ENCODE measurements at places on chromosomes 16 and 17.

- no peak for DNase-seq
Observed at GRCh38 chr16:24145927-24146326, 110.2 kb upstream of the CACNG3 start.

DNA sequence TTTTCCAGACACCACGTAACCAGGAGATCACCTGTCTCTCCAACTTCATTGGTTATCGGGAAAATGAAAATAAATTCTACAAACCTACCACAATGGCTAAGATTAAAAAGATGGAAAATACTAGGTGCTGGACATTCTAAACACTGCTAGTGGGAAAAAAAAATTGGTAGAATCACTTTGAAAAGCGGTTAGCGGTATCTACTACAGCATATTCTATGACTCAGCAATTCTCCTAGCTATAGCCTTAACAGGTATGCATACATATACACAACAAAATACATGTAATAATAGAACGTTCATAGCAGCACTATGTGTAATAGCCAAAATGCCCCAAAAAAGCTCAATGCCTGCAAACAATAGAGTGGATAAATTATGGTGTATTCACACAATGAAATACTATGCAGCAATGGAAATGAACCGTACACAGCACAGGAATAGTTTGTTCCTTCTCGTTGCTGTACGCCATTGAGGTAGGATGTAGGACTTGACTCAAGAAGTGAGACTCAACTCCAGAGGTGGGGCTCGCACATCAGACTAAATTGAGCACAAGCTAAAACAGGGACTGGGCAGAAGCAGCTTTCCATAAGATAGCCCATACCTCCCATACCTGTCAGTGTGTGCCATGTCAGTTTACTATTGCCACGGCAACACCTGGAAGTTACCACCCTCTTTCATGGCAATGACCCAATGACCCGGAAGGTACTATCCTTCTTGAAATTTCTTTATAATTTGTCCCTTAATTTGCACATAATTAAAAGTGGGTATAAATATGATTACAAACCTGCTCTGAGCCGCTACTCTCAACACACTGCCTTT is 44.8 kb downstream of the RNF157 start:
- DNase-seq, result no peak

DNA sequence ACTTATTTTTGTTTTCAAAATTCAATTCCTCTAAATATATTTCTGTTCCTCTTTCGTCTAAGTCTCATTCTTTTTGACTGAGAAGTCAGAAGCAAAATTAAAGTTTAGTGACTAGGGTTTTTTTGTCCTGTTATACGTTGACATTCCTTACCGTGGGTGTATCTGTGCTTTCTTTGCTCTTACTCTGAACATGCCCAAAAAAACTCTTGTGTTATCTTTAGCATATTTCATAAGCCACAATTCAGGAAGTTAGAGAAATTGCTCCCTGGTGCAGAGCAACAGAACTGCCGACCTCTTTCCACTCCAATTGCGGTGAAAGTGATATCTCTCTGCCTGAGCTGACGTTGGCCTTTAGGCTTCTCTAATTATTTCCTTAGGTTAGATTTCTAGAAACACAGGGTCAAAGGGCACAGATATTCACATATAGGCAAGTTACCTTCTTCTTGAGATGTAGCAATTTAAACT is 65.7 kb downstream of the CENPV start:
- peak; percentile 44 for DNase-seq

- DNase-seq, result peak; percentile 89
Observed at GRCh38 chr17:1031711-1032110, 34.8 kb downstream of the TIMM22 start.

DNA sequence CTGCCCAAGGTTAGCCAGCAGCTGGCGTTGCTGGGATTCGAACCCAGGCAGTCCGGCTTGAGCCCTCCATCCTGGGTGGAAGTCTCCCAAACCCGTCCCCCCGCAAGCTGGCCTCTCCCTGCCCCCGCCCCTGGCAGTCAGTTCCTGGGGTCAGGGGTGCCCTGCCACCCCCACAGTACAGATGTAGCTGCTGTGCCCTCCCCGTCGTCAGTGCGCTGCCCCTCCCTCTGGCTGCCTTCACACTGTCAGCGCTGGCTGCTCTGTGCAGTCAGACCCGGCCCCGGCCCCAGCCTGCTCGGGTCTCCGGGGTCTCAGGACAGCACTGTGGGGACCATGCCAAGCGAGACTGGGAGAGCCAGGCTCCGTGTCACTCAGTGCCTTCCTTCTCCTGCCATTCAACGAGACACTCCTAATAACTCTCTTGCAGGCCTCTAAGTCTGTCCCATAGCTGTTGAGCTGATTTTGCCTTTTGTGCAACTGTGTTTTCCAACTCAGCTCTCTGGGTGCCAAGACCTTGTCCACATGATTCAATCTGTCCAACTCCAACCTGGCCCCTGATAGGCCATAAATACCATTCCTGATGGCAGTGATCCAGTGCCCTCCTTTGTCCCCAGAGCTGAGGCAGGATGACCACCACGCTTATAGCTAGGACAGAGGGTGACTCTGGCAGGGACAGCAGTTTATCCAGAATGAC is 55.5 kb upstream of the IL34 start:
- no peak for DNase-seq

DNA sequence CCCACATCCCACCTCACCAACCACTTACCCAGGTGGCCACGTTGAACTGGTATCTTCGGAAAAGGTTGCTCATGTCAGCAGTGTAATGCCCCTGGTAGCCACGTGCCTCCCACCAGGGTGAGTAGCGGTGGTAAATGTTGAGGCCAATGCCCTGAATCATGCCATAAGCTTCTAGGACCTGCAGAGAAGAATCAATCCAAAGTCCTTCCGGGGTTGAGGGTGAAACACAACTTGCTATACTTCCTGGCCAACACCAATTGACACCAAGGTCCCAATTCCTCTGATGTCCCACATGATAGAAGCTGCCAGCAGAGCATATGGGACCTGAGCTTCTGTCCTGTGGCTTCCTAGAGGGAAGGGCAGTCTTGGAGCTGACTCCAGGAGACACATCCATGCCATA is 11.3 kb upstream of the CNOT1 start:
- DNase-seq, result no peak

DNA sequence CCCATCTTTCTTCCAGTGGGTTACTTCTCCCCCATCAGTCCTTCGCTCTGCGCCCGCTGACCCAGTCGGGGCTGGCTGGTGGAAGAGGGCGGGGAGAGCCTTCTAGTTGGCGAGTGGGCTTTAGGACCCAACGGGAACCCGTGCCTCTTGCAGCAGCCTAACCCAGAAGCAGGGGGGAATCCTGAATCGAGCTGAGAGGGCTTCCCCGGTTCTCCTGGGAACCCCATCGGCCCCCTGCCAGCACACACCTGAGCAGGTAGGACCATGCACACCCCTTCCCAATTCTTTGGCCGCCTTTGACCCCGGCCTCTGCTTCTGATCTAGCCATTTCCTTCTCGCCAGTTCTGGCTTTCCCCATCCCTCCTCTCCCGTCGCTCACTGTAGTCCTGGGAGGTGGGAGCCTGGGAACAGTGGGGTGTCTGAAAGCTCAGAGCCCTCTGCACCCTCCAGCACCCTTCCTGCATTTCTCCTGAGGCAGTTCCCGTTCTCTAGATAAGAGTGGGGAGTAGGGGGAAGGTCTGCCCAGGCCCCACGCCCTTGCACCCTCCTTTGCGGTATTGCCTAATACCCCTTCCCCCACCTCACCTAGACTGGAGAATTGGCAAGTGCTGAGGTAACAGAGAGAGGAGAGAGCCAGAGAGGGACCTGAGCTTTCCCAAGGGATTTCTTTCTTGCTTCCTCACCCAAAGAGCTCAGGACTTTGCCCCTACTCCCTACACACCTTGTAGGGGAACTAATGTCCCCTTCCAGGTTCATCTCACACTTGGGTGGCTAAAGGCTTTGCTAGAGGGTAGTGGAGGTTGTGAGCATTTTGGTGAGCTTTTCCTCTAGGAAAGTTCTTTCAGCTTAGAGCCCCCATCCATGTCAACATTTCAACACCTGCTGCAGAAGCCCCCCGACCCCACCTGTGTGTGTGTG is at the start of gene RARA:
Gene RARA, plus strand, starts transcription at position 150 of the 918 bp plus-strand sequence. CDS start 22,039 bp downstream, outside the sequence.
- DNase-seq, result peak; percentile 91

GRCh38 chr17:64723781-64724180 is 61.7 kb upstream of the SMURF2 start:
- DNase-seq, result no peak

DNA sequence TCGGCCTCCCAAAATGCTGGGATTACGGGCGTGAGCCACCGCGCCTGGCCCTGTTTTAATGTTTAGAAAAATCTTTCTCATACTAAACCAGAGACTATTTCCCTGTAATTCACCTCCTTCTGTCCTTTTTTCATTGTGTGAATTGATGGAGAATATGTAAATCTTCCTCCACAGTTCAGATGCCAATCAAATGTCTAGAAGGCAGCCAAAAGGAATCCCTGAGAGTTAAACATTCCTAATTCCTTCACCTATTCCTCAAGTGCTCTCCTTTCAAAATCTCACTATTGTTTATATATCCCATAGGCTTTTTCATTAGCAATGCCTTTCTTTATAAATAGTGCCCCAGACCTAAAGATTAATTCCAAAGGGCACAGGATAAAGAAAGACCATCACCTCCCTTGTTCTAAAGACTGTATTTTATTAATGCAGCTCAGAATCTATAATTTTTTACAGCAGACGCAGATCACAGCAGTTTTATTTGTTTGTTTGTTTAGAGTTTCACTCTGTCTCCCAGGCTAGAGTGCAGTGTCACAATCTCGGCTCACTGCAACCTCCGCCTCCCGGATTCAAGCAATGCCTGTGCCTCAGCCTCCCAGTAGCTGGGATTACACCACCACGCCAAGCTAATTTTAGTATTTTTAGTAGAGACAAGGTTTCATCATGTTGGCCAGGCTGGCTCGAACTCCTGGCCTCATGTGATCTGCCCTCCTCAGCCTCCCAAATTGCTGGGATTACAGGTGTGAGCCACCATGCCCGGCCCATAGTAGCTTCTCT is 30.5 kb downstream of the COPZ2 start:
- DNase-seq, result no peak

All from eye (tissue), 1 donor.